ENCODE measurements at places on chromosomes 4 and X. TPM values are rescaled to one million over a fixed set of nuclear protein-coding genes. Genes with fewer than 3 reads are reported as not detected.

DNA sequence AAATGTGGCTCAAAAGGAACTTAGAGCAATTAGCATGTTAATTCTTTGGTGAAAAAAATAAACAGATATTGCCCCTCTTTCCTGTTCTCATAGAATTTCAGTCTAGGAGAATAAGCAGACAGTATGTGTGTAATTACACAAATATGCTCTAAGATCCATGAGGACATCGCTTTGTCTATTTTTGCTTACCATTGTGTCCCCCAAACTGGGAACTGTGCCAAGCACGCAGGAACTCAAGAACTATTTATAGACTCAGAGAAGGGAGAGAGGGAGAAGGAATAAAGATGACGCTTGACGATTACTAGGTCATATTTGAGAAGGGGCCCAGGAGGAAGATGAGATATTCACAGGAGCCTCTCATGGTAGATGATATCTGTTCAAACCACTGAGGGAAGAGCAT, 692.6 kb downstream of the RAB28 start:
- DNase-seq = no peak

DNA sequence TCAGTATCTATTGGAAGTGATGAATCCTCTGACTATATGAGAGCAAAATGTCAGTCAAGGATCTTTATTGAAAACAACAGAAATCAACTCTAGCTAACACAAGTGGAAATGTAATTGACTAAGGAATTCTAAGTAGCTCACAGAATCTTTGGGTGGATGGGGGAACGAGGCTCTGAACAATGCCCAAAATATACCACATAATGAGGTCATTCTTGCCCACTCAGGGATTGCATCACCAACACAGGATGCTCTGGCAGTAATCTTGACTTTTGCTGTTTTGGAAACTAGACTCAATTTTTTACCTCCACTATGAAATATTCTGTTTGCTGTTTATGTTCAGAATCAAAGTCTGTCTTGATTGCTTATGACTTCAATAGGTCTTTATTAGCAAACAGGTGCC, 127.4 kb upstream of the UNC5C start:
- DNase-seq = no peak

GRCh38 chr4:56158483-56158882, 209.7 kb downstream of the CEP135 start:
- DNase-seq = no peak

DNA sequence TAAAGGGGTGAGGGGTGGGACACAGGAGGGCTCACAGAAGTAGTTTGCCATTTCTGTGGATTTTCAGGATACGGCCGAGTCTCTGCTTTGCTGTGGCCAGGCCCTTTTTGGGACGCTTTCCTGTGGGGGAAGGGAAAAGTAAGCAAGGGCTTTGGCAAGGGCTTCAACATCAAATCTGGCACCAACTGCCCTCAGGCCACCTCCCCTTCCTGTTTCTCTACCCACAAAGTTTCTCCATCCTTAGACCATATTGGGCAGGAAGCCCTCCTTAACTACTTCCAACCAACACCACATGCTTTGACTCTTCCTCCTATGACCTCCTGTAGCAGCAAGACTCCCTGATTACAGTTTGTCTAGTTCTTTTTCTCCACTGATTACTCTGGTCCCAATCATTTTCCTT, 105.1 kb downstream of the PHF8 start:
- no peak for DNase-seq

DNA sequence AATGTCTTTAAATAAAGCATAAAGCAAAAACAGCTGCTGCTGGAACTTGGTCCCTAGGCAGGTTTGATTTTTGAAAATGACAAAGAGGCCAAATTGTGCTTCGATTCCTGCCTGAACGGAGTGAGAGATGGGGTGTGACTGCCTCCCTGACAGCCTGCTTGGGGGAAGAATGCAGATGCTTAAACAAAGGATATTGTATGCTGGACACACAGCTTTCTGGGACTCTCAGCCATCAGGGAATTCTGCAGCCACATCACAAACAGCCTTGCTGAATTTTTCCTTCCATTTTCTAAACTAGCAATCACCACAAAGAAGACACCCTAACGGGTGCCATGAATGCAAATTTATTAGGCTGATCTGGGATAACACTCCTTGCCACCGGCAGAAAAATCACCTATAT, 83.9 kb upstream of the CPEB2 start:
- no peak for DNase-seq

GRCh38 chrX:114710571-114710970, 126.7 kb downstream of the HTR2C start:
- DNase-seq = no peak

DNA sequence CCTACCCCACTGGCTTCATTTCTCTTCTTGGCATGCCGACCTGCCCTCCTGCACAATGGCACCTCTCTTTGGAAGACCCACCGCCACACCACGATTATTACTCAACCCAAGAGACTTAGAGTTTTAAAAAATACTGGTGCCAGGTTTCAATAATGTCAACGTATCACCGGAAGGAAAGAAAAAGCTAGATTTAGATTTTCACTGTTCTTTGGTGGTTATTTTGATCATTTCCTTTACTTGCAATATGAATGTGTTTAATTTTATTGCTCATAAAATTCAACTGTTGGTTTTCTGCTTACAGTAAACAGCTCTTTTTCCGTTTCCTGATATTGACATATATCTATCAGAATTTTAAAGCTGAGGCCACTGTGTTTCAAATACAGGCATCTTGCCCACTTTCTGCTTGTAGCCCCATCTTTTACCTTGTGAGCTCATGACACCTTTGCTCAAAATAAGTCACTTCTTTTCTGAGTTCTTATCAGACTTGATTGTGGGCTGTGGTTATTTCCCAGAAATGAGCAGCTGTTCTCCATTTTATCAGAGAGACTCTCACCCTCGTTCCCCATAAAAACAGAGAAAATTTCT, 439.1 kb downstream of the INPP4B start:
- DNase-seq = no peak

GRCh38 chr4:53192496-53192895, 173.4 kb downstream of the SCFD2 start:
- DNase-seq = no peak

DNA sequence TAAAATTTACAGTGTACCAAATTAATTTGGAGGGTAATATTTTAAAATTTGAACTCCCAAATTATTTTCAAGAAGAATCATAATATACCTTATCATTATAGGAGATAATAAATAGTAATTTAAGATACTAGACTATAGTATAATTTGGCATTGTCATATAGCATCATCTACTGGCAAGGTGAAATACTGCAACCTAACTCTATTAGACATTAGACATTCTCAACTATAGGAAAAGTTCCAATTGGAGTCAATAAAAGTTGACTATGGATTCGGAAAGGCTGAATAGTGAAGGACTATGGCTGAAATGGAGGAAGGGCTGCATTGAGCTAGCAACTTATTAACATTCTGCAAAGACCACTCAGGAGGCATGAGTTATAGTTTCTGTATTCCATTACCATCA, 113.0 kb downstream of the PRDM5 start:
- DNase-seq = no peak

DNA sequence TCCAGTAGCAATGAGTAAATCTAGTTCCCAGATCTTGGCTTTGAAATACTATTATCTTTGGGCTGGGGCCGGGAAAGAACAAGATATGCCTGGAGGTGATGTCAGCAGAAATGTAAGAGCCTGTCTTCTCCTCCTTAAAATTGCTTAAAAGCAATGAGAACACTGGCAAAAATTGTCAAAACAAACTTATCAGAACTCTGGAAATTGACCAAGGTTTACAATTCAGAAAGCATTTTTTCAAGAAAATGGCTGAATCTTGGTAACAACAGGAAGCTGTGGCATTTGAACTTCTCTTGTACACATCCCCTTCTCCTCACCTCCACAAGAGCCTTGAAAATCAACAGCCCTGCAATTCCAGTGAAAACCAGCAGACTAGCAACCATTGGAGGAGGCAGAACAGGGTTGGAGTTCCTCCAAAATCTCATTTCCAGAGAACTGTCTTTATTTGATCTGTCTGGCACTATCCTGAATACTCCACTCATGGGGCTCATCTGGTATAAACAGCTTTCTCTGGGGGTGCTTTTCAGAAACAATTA, 13.5 kb downstream of the TIMP1 start:
- no peak for DNase-seq

- no peak for DNase-seq
These were observed 245.9 kb upstream of the TLL1 start for GRCh38 chr4:165627128-165627527.

DNA sequence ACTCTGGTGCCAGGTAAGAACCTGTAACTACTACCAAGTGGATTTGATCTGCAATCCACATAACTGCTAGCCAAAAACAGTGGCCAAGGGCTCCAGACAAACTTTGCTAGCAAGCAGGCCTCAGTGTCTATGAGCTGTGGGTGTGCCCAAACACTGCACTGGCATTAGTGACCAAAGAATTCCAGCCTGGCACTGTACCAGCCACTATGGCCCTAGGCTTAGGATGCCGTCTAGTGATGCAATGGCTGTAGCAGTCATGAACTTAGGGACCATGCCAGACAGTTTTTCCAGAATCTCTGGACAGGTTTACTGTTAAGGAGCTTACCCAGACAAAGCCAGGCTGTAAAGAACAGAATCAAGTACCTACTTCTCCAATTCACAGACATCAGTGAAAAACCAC, 33.7 kb upstream of the PRR27 start:
- no peak for DNase-seq

DNA sequence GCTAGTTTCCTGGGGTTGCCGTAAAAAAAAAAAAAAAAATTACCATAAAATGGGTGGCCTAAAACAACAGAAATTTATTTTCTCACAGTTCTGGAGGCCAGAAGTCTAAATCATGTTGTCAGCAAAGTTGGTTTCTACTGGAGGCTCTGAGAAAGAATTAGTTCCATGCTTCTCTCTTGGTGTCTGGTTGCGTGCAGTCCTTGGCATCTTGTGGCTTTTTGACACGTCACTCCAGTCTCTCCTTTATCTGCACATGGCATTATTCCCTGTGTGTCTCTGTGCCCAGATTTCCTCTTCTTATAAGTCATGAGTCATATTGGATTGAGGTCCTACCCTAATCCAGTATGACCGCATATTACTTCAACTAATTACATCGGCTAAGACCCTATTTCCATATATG, 38.7 kb downstream of the SPATA4 start:
- no peak for DNase-seq

GRCh38 chr4:111136438-111136837, 513.6 kb upstream of the PITX2 start:
- peak; percentile 31 for DNase-seq

DNA sequence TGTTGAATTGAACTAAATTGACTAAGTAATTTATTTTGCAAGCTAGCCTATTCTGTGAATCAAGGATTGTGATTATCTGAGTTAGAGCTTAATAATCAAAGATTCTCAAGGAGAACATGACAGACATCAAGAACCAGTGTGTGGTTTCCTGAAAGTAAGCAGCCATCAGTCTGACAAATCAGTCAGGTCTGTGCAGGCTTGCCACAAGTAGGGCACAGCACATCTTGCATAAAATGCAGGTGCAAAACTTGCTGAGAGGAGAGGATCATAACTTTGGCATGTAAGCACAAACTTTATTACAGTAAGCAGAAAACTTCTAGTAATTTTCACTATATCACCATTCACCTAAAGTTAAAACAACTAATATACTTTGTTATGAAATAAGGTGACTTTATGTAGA, 22.5 kb downstream of the FAM241A start:
- no peak for DNase-seq

The TKTL1 gene
- 0.34 TPM for total RNA-seq

The SMS gene
- 164 TPM for total RNA-seq

The MTNR1A gene
- total RNA-seq = 0.84 TPM

The SCML2 gene
- total RNA-seq = 5.2 TPM

The GALNTL6 gene
- not detected for total RNA-seq

The MTTP gene
- 0.20 TPM for total RNA-seq

The MAGEA8 gene
- total RNA-seq = not detected

The NXF3 gene
- total RNA-seq = 0.25 TPM

The MAGED4B gene
- total RNA-seq = 0.52 TPM
